ENCODE measurements at places on chromosomes 2 and 18. TPM values are rescaled to one million over a fixed set of nuclear protein-coding genes. Genes with fewer than 3 reads are reported as not detected.

AOX1 gene
- 241 TPM for total RNA-seq

GRCh38 chr2:172278667-172279066 lies 148.7 kb upstream of the ITGA6 start:
- DNase-seq, result no peak

DNA sequence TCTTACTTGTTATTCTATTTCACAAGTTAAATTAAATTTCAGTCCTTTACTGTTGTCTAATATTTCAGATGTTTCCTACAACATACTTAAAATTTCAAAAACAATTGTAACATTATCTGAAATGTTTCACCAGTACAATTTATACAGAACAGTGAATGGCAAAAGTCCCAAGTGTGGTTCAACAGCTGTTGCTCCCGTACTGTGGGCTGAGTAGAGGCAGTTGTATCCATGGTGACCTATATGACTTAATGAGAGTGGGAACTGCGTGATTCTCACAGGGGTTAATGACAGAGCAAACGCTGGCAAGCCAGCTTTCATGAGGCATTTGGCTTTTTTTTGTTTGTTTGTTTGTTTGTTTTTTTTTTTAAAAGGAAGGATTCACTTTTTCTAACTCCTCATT lies 5.3 kb upstream of the PLCL1 start:
- DNase-seq, result no peak

DNA sequence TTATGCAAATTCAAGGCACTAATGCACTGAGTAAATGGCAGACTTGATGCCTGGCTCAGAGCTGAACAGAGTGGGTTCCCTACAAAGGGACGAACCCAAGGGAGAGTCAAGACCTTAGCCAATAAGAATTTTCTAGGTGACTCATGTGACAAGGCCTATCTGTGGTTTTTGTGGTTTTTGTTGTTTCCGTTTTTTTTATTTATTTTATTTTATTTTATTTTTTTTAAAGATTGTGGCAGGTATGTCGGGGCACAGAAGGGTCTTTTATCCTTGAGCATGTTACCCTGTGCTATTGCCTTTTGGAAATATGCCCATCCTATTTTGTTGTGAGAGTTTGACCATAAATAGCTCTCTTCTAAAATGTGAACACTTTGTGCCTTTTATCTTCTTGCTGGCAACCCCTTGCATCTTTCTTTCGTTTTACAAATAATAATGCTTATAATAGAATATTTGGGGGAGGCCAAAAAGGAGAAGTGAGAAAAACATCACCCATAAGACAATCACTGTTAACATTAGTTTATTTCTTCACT lies 113.4 kb upstream of the AQP4 start:
- no peak for DNase-seq

CCDC85A gene
- 4.5 TPM for total RNA-seq

DNA sequence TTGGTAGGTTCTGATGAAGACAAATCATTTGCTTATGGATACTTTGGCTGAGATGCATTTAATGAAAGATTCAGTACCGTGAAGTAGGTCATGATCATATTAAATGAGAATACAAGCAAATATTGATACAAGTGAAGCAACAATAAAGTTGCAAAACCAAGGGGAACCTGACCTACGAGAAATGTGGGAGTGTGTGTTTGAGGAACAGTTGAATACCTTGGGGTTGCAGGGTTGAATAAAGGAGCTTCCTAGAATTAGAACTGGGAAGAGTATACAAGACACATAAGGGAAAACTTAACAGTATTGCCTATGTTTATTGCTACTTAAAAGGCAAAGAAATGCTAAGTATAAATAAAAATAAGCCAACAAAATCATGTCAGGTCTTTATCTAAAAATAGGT lies 702.9 kb downstream of the ERBB4 start:
- DNase-seq, result no peak

DNA sequence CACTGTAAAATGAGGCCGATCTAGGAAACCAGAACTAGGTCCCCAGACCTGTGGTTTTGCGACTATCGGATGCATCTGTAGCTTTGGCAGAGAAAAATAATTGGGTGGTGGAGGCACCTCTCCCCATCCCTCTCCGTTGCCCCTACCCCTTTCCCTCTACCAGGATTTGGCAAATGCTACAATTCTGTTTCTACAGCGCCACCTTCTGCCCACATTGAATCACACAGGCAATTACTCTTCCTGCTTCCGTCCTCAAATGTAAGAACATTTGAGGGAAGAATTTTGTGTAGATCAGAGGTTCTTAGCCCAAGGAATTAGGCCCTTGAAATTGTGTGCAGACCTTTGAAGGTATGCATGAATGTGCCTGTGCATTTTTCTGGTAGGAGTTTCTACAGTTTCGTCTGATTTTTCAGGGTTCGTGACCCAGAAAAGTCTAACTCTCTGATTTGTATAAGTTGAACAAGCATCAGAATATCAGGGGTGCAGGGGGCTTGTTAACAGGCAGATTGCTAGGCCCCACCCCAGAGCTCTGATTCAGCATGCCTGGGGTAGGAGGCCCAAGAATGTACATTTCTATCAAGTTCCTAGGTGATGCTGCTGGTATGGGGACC lies 11.2 kb downstream of the ATP6V1B1 start:
- DNase-seq, result no peak

DNA sequence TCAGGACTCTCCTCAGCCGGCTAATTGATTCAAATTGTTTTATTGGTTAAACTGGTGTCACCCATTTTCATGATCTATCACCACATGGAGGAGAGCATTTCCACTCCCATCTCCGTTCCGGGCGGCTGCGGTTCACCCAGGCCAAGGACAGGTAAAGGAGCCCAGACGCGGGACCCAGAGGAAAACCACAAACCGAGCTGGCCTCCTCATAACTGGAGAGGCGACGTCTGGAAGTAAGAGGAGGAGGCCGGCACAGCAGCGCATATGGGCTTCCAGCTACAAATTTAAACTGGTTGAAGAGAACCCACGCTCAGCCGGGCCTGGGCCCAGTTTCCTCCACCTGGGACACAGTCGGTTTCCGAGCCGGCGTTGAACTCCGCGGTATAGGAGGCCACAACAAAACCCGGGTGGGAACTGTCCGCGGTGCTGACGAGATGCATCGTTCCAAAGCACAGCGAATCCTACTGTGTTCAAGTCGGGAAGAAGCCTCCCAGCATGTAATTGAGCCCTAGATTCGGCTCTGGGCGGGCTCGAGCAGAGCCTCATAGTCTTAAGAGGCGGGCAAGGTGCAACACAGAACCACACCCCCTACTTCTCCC lies 3.0 kb upstream of the SKOR2 start:
- no peak for DNase-seq

GRCh38 chr18:10907749-10908148 lies 241.6 kb downstream of the PIEZO2 start:
- no peak for DNase-seq

CHRNG gene
- total RNA-seq, result not detected

GRCh38 chr2:71863396-71863795 lies 284.3 kb downstream of the CYP26B1 start:
- no peak for DNase-seq
